CD14-positive monocyte (primary cell): ENCODE measurements at places on chromosomes 3 and 15. TPM values are rescaled to one million over a fixed set of nuclear protein-coding genes. Genes with fewer than 3 reads are reported as not detected.

DNA sequence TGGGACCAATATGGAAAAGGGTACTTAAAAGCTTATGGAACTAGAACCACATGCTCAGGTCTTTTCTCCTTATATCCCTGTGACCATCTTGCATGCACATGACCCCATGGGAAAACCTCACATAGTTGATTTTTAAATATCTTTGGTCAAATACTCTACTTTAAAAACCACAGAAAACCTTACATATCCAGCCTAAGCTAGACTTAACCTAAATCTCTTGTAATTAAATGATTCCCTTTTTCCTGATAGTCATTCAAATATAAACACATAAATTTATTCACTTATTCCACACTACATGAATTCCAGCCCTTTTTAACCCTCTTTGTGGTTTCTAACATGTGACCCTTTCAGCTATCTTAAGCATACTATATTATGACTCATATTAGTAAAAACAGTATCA is 46.8 kb downstream of the DNAJC13 start:
- H3K36me3 ChIP-seq = peaks cover 97% of the 10 kb centered on the region
- no peaks in the 10 kb centered on the region for H3K27me3 ChIP-seq
- DNase-seq = no peak
- H3K4me3 ChIP-seq = no peak overlapping the region
- H3K4me1 ChIP-seq = peaks cover 3% of the 10 kb centered on the region

DNA sequence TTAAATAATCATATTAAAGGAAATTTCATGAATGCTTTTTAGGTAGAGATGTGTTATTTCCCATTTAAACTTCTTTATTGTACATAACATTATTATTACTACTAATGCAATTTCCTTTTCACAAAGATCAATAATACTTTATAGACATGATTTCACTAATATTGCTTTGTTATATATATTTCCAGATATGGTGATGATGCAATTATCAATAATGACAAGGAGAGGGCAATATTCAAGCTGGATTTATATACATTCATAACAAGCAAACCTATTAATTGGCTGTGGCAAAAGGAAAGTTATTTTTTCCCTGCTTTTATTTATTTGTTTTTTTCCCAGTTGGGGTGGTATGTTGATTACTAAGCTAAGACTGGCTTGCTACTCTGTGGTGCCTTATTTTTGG is 113.5 kb downstream of the RAP2B start:
- H3K4me1 ChIP-seq = no peaks in the 10 kb centered on the region
- no peak overlapping the region for H3K27ac ChIP-seq
- H3K4me3 ChIP-seq = no peak overlapping the region
- H3K36me3 ChIP-seq = no peaks in the 10 kb centered on the region
- no peak for DNase-seq

DNA sequence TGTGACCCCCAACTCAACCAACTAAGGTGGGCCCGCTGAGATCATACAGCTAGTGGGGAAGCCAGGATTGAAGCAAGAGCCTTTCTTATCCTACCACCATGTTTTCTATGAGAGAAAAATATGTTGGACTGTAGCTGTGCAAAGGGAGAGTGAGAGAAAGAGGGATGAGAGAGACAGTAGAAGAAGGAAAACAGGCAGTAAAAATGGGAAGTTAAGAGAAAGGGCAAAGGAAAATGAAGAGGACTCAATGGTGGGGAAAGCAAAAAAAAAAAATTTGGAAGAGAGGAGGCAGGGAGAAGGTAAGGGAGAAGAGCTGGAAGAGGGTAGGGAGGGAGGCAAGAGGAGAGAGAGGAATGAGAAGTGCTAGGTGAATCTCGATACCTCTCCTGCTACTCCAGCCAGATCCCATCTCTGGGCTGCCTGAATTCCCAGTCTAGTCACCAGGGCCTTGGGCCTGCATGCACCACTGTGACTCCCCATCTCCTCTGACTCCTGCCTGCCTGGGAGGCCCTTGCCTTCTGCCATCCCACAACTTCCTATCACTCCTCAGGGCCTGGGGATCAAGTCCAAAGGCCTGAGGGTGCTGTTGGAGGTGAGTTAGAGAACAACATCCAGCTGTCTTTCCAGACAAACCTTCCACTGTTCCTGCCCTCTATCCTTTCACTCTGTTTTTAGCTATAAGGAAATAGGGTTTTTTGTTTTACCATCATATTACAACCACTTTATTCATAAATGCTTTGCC is 15.7 kb downstream of the FAM81A start:
- H3K4me1 ChIP-seq = no peaks in the 10 kb centered on the region
- H3K36me3 ChIP-seq = no peaks in the 10 kb centered on the region
- DNase-seq = no peak
- H3K27ac ChIP-seq = no peak overlapping the region
- H3K27me3 ChIP-seq = no peaks in the 10 kb centered on the region

DNA sequence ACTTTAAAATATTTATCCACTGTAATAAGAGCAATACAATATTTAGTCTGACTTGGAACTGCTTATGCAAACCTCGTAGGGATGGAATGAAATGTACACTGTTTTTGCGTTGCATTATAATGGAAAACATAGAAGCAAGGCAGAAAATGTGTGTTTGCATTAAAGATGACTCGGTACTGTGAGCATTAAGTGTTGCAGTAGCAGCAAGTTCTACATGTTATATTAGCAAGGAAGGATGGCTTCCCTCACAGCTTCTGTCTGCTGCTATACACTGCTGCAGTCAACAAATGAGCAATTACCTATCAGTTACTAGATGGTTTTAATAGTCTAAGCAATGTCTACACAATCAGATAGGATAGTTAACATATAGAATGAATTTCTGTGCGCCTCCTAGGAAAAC is 75.4 kb downstream of the CDIN1 start:
- no peak overlapping the region for H3K27ac ChIP-seq
- H3K4me1 ChIP-seq = no peaks in the 10 kb centered on the region
- H3K36me3 ChIP-seq = no peaks in the 10 kb centered on the region
- DNase-seq = no peak
- no peak overlapping the region for H3K4me3 ChIP-seq

- no peak overlapping the region for H3K27ac ChIP-seq
- no peak for DNase-seq
- no peak overlapping the region for H3K4me3 ChIP-seq
- H3K4me1 ChIP-seq = no peaks in the 10 kb centered on the region
- no peaks in the 10 kb centered on the region for H3K27me3 ChIP-seq
These were observed 27.0 kb downstream of the PCCB start for GRCh38 chr3:136277115-136277514.

DNA sequence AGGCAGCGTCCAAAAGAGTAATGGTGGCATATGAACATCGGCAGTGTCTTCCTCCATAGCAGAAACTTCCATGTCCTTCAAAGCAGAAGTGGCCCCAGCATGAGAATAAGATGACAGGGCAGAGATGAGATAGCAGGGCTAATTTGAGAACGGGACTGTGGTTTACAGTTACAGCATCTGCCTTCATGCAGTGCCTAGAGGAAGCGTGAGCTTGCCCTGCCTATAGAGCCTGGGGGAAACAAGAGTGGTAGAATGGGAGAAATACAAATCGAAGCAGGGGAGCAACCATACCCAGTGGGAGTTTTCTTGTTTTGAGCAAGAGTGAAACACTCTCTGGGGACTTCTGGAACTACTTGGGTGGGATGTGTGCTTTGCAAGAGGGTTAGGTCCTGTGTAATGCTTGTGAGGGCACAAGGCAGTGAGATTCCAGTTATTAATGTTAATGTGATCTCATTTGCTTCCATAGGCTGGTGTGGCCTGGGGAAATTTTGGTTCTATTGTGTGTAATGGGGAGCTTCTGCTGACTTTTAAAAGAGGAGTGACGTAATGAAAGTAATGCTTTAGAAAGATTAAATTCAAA is 616.9 kb downstream of the ZIC1 start:
- H3K36me3 ChIP-seq = no peaks in the 10 kb centered on the region
- DNase-seq = no peak
- H3K4me3 ChIP-seq = no peak overlapping the region
- no peak overlapping the region for H3K27ac ChIP-seq
- no peaks in the 10 kb centered on the region for H3K4me1 ChIP-seq

DNA sequence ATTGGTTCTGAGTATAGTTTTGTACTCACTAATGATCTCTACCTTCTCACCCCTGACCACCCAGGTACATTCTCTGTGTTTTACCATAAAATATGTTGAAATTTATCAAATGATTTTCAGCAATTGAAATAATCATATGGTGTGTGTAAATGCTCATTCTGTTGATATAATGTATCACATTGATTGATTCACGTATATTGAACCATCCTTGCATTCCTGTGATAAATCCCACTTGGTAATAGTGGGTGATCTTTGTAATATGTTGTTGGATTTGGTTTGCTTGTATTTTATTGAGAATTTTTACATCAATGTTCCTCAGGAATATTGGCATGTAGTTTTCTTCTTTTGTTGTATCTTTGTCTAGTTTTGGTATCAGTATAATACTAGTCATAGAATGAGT is 1497.6 kb downstream of the OTOL1 start:
- H3K4me3 ChIP-seq = no peak overlapping the region
- no peak overlapping the region for H3K27ac ChIP-seq
- no peaks in the 10 kb centered on the region for H3K27me3 ChIP-seq
- H3K36me3 ChIP-seq = no peaks in the 10 kb centered on the region
- no peaks in the 10 kb centered on the region for H3K4me1 ChIP-seq

- no peaks in the 10 kb centered on the region for H3K27me3 ChIP-seq
- no peaks in the 10 kb centered on the region for H3K36me3 ChIP-seq
- H3K27ac ChIP-seq = no peak overlapping the region
- no peak overlapping the region for H3K4me3 ChIP-seq
- DNase-seq = no peak
These were observed 23.6 kb downstream of the RASGRP1 start for GRCh38 chr15:38541026-38541425.

- H3K4me1 ChIP-seq = no peaks in the 10 kb centered on the region
- H3K27me3 ChIP-seq = no peaks in the 10 kb centered on the region
- H3K27ac ChIP-seq = no peak overlapping the region
- no peaks in the 10 kb centered on the region for H3K36me3 ChIP-seq
These were observed 44.7 kb downstream of the RARB start for GRCh38 chr3:25472731-25473130.

GRCh38 chr15:52101542-52102323 is 10.8 kb downstream of the BCL2L10 start:
- DNase-seq = peak; percentile 38
- no peaks in the 10 kb centered on the region for H3K4me1 ChIP-seq
- no peak overlapping the region for H3K27ac ChIP-seq
- no peaks in the 10 kb centered on the region for H3K36me3 ChIP-seq
- H3K4me3 ChIP-seq = no peak overlapping the region
- H3K27me3 ChIP-seq = no peaks in the 10 kb centered on the region

- no peak for DNase-seq
- H3K36me3 ChIP-seq = no peaks in the 10 kb centered on the region
- no peak overlapping the region for H3K27ac ChIP-seq
- H3K4me3 ChIP-seq = no peak overlapping the region
- H3K27me3 ChIP-seq = no peaks in the 10 kb centered on the region
These were observed 156.3 kb downstream of the MTHFS start for GRCh38 chr15:79740561-79740960.

DNA sequence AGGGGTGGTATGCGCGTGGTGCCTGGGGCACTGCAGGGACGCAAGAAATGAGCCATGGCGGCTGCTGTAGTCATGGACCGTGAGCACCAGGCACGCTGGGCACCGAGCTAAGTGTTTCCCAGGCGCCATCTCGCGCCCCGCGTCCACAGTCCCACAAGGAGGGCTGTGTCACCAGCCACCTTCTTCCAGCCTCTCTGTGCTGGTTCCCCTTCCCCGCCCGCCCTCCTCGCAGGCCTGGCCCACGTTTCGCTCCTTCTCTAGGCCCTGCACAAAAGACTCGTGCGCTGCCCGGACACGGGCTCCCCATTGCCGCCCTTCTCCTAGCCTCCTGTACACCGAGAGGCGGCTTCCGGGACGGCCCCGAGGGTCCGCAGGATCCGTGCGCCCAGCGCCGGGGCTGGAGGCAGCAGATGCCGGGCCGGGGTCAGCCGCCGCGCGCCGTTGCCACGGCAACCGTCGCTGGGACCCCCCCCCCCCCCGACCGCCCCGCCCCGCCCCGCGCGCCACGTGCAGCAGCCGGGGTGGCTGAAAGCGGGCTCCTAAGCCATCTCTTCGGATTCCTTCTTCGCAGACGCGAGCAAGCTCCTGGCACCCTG is 113.4 kb downstream of the SRGAP3 start:
- H3K36me3 ChIP-seq = no peaks in the 10 kb centered on the region
- H3K4me3 ChIP-seq = no peak overlapping the region
- no peaks in the 10 kb centered on the region for H3K27me3 ChIP-seq
- DNase-seq = no peak
- no peak overlapping the region for H3K27ac ChIP-seq

GRCh38 chr3:138549179-138549977 is 44.7 kb downstream of the CEP70 start:
- H3K27me3 ChIP-seq = no peaks in the 10 kb centered on the region
- no peak overlapping the region for H3K27ac ChIP-seq
- H3K4me3 ChIP-seq = no peak overlapping the region
- no peaks in the 10 kb centered on the region for H3K4me1 ChIP-seq

GRCh38 chr3:48601622-48601994 is 6.5 kb upstream of the COL7A1 start:
- H3K4me3 ChIP-seq = no peak overlapping the region
- no peak overlapping the region for H3K27ac ChIP-seq
- H3K27me3 ChIP-seq = no peaks in the 10 kb centered on the region

DNA sequence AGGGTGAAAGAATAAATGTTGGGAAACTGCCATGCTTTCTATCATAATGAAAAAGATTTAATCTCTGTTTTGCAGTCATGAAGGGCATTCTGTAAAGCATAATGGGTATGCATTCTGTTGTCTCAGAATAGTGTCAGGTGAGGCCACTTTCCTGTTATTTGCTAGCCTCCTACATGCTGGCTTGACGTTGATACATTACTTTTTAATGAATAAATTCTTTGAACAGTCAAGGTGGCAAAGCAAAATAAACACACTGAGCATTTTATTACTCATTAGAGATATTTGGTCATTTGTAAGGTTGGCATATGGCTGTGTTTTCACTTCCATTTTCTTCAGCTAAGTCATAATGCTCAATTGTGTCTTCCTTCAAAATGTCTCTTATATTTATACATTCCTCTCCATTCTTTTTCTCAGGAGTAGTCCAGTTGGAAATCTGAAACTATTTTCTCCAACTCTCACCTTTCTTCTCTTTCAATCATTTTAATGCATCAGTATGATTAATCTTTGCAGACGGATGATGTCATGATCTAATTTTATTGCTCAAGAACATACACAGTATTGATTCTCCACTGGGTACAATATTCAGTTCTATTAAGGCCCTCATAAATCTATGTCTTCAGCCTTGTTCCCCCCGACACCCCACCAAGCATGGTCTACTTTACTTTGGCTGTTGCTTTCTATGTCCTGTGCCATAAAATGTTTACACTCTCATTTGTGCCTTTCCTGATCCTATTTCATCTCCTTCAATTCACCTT is 290.7 kb downstream of the GBE1 start:
- DNase-seq = no peak
- no peak overlapping the region for H3K27ac ChIP-seq

GRCh38 chr3:170204023-170204472 is 18.2 kb upstream of the PRKCI start:
- no peaks in the 10 kb centered on the region for H3K36me3 ChIP-seq
- no peaks in the 10 kb centered on the region for H3K4me1 ChIP-seq
- no peak overlapping the region for H3K27ac ChIP-seq
- H3K4me3 ChIP-seq = no peak overlapping the region
- H3K27me3 ChIP-seq = no peaks in the 10 kb centered on the region
- DNase-seq = no peak

The SLC38A3 gene
- not detected in 2 replicates for polyA plus RNA-seq

The WWTR1 gene
- polyA plus RNA-seq = not detected

The CCR1 gene
- 233 TPM for polyA plus RNA-seq

The TMCO5A gene
- polyA plus RNA-seq = not detected in 2 replicates

The TM4SF18 gene
- not detected for polyA plus RNA-seq

The C3orf70 gene
- 0.01 TPM in 1 of 2 replicates, not detected in the other for polyA plus RNA-seq

The SEMA6D gene
- polyA plus RNA-seq = not detected

The TNFAIP8L3 gene
- not detected for polyA plus RNA-seq

The DCLK3 gene
- not detected for polyA plus RNA-seq

The RAB7A gene
- 261 TPM for polyA plus RNA-seq

The PRSS50 gene
- polyA plus RNA-seq = not detected
